ENCODE measurements at places on chromosomes 1 and 21. TPM values are rescaled to one million over a fixed set of nuclear protein-coding genes. Genes with fewer than 3 reads are reported as not detected.
A peak's percentile ranks its signal among the peaks of the same experiment; 100 is the strongest.

DNA sequence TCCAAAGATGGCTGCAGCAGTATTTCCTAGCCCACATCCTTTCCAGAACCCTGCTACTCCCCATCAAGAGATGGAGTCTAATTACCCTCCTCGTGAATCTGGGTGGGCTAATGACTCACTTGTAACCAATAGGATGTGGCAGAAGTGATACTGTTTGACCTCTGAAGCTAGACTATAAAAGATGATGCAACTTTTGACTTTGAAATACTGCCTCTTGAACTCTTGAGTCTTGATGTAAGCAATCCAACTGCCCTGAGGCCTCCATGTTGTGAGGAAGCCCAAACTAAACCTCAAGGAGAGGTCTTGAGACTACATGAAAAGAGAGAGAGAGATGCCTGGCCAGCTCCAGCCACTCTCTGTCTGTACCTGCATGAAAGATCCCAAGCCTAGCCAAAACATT, 29.5 kb downstream of the LMO4 start:
- no peak for DNase-seq

GRCh38 chr1:76868154-76868882, 1.0 kb downstream of the ST6GALNAC5 start:
- peak; percentile 54 for DNase-seq

DNA sequence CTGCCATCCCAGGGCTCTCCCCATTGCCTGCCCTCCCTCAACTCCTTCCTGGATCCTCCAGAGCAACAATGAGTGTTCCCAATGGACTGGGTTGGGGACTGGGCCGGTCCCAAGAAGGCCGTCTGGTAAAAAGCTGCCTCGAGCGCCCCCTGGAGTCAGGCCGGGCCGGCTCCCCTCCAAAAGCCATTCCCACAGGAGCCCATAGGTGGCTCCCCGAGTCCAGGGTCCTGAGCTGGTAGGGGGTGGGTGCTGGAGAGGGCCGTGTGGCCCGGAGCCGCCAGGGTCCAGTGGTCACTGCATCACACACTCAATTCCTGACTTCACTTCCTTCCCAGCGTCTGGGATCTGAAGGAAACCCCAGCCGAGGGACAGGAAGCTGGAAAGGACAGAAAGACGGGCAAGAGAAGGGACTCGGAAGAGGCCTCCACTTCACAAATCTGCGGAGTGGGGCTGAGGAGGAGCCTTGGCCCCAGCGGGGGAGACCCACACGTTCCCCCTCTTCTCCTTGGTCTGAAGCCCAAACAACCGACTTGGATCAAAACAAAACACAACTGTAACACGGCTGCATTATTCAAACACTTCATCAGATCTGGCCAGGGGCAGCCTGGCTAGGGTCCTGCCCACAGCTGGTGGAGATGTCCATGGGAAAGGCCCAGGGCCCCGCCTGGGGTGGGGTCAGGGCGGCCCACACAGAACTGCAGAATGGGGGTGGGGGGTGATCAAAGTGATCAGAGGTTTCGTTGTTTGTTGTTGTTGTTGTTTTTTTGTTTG, 10.9 kb upstream of the ALDH4A1 start:
- peak; percentile 73 for DNase-seq

GRCh38 chr1:227790034-227790400, 25.5 kb upstream of the PRSS38 start:
- no peak for DNase-seq

CR2 gene
- total RNA-seq = 0.07 TPM

MTMR11 gene
- 9.2 TPM for total RNA-seq

HSPA6 gene
- 0.53 TPM for total RNA-seq

SH2D5 gene
- 0.09 TPM for total RNA-seq
